ENCODE measurements at places on chromosomes 11 and 22. TPM values are rescaled to one million over a fixed set of nuclear protein-coding genes. Genes with fewer than 3 reads are reported as not detected.
A peak's percentile ranks its signal among the peaks of the same experiment; 100 is the strongest.

The CYP2D6 gene
- 7.5 TPM for total RNA-seq

The PATE4 gene
- total RNA-seq: not detected

The SLC22A12 gene
- not detected for total RNA-seq

The BEST1 gene
- total RNA-seq: 0.25 TPM

DNA sequence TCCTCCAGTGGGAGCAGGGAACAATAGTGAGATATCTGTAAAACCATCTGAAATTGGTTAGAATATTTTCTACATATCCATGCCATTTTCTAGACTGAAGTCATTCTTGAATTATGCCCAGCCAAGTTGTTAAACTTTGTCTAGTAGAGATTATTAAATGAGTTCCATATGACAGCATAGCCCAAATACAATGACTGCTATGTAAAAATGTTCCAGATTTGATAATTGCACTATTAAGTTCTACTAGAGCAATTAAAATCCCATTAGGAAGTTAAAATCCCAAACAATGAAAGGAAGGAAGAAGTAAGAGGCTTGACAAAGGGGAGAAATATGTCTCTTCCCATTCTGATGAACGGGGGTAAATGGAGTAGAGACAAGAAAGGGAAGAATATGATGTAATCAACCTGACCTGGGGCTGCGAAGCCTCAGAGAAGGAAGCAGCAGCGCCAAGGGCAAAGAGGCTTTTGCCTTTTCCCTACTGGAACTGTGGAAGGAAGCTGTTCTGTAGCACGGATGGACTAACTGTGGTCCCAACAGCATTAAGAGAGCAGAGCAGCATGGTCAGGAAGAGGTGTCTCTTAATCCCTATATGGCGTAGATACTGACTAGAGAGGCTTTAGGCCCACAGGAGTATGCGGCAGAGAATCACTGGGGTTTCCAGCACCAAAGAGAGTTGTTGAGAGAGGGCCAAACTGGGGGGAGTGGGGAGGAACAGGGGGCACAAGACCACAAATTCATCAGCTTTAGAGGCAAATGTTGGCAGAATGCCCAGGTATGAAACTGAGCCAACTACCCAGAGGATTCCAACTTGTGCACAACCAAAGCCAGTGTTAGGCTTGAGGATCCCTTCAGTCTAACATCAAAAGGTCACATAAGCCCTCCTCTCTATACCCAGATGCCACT, 26.7 kb downstream of the RRP8 start:
- no peak for DNase-seq

- DNase-seq: no peak
Measured at GRCh38 chr22:27022274-27022895, 365.0 kb downstream of the MIAT start.

DNA sequence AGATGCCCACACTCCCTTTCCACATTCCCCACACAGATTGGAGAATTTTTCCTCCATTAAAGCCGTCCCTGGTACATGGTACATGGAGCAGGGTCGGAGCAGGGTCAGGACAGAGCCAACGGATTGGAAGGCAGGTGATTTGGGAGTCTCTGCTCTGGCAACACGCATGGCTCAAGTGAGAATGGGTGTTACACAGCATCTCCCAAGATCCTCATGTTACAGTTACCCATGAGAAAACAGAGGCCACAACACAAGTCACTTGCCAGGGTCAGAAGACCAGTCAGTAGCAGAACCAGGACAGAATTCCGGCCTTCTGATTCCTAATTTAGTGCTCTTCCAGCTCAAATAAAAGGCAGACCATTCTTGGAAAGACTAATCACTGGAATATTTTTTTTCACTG, 7.7 kb upstream of the F2 start:
- no peak for DNase-seq

- DNase-seq: no peak
Measured at GRCh38 chr11:31690041-31690440, 121.1 kb downstream of the PAX6 start.

DNA sequence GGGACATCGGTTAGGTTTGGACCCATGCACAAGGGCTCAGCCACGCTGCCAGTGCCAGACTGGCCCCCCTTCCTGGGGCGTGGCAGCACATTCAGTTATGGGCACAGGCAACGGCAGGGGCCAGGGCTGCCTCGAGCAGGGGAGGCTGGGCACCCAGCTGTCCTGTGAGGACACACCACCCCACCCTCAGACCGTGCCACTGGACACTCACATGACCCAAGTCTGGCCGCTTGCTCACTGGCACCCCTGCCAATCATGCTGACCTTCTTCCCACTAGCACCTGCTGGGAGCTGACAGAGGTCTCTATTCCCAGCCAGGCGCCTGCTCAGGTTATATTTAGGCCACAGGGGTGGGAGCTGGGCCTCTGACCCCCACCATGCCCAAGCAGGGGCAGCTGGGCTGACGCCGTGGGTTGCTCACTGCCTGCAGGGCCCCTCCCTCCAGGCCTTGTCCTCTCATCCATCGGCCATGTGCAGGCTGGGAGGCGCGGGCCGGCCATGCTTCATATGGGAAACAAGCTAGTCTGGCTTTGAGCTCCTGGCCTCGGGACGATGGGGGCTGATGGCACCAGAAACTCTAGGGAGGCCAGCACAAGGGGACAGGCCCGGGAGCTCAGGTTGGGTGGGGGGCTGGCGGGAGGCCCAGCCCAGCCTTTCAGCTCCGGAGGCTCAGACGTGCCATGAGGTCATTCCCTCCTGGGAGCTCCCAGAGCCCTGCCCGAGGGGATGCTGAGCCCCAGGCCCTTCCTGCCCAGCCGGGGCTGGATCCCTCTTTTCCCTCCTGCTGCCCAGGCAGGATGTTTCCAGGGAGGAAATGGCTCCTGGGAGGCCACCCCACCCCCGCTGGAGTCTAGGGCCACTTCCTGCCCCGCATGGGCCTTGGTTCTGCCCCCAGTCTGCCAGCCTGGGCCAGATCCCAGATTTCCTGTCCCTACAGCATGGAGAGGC, 15.2 kb upstream of the TBX1 start:
- DNase-seq: no peak

DNA sequence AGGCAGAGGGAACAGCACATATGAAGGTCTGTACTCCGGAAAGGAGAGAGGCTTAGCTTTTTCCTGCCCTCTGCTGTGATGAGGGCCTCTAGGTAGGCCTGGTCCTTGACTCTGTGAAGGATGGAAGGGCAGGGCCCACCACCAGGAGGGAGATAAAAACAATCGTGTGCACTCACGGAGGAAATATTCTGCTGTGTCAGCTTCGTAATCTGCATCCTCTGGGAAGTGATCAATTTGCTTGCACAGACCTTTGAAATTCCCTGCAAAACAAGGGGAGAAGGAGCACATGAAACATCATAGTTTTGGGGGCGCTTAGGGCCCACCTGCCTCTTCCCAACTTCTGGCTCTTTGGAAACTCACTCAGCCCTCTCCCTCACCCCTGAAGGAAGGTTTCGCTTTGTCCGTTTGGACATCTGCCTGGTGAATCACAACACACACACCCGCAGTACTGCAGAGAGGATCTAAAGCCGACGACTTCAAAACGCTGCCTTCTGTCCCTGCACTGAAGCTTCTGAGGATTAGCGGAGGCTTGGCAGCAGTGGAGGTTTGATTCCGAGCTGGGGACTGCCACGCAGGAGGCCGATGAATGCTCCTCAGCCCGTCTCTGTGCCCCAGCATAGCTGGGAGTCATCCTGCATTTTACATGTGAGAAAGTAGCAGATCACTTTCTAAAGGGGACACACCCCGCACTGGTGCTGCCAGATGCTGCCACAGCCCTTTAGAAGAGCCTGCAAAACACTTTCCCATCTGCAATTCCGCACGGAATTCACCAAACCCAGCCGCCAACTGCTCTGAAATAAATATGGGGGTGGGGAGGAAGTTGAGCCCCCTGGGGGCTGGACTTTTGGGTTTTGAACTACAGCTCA, 58.6 kb upstream of the EIF3D start:
- DNase-seq: no peak

DNA sequence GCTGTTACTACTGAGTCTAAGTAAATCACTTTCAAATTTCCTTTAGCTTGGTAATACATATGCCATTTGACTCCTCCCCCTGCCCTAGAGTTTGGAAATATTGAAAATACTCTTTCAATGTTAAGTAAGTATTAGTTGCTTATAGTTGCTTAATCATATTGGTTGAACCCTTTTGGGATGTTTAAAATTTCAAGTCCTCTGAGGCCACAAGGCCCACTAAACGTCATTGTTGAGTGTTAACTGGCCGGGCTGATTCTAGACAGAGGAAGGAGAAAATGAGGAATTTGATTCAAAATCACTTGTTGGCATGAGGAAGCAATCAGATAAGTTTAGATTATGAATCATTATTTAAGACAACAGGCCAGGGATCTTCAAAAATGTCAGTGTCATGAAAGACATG, 8.5 kb downstream of the NAV2 start:
- no peak for DNase-seq

DNA sequence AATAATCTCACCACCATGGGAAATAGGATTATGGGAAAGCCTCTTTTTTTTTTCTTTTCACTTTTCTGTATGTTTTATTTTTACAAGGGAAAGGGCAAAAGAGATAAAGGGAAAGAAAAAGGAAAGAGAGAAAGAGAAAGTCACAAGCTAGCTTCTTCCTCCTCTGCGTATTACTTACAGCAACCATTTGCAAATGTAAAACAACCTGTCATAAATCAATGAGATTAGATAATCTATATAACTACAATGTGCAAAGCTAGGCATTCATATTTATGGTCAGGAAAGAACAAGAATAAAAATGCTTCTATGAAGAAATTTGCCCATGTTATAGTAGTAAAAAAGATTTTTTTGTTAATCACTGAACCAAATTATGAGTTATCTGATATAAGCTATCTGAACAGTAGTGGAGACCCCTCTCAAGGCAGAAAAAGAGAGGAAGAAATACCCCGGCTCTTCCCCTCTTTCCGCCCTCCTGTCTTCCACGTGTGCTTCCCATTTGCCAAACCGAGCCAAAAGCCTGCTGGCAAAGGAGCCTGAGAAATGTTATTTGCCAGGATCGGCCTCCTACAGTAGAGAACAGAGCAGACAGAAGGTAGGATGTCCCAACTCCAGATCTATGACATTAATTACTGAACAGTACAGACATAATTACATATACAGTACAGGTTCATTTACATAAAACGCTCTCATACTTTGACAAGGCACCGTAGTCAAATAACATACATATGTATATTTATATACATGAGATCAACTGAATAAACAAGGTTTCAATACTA, 50.2 kb downstream of the ARHGAP32 start:
- no peak for DNase-seq

DNA sequence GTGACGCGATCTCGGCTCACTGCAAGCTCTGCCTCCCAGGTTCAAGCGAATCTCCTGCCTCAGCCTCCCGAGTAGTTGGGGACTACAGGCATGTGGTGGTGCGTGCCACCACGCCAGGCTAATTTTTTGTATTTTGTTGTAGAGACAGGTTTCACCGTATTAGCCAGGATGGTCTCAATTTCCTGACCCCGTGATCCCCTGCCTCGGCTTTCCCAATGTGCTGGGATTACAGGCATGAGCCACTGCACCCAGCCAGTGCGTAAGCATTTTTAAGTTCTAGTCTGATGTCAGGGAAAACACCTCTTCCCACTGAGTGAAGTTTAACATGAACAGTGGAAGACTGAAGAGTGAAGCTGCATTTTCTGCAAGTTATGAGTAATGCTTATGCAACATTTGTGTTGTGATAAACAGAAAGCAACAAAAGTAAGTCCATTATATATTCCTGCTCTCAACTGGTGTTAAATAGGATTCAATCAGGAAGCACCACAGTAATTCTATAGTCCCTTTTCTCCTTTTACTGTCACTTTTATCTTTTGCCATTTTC, 1219.8 kb upstream of the RAG2 start:
- DNase-seq: no peak

DNA sequence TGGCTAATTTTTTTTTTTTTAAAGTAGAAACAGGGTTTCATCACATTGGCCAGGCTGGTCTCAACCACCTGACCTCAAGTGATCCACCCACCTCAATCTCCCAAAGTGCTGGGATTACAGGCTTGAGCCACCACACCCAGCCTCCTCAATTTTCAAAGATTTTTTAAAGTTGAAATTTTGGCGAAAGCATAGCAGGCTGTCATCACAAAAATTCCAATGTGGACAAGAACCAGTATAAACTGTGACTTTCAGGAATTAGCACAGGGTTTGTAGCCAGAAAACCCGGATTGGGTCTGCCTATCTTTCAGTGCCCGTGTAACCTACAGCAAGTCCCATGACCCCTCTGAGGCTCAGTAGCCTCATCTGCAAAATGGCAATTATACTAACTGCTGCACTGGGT, 80.2 kb downstream of the SGSM3 start:
- DNase-seq: no peak

- DNase-seq: no peak
Measured at GRCh38 chr22:27134315-27134701, 476.9 kb downstream of the MIAT start.

GRCh38 chr11:93528757-93529645, 14.2 kb downstream of the SMCO4 start:
- no peak for DNase-seq

DNA sequence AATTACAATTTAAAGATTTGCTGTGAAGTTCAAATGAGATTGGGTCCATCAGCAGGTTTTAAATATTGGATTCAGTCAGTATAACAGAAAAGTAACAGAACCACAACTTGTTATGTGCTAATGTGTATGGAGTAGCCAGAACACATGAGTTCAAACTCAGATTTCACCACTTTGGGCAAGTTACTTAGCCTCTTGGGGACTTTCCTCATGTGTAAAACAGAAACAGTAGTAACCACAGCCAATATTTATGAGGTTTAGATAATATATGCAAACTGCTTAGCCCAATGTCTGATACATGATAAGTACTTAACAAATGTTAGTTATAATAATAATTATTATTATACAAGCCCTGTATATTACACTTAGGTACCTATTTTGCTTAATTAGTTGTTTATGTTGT, 21.8 kb upstream of the SLC5A12 start:
- no peak for DNase-seq

- DNase-seq: no peak
Measured at GRCh38 chr11:90134478-90135003, at the start of gene NAALAD2. Gene NAALAD2, plus strand, starts transcription at chr11:90134663. Its CDS starts 96 bp downstream, at chr11:90134759.

DNA sequence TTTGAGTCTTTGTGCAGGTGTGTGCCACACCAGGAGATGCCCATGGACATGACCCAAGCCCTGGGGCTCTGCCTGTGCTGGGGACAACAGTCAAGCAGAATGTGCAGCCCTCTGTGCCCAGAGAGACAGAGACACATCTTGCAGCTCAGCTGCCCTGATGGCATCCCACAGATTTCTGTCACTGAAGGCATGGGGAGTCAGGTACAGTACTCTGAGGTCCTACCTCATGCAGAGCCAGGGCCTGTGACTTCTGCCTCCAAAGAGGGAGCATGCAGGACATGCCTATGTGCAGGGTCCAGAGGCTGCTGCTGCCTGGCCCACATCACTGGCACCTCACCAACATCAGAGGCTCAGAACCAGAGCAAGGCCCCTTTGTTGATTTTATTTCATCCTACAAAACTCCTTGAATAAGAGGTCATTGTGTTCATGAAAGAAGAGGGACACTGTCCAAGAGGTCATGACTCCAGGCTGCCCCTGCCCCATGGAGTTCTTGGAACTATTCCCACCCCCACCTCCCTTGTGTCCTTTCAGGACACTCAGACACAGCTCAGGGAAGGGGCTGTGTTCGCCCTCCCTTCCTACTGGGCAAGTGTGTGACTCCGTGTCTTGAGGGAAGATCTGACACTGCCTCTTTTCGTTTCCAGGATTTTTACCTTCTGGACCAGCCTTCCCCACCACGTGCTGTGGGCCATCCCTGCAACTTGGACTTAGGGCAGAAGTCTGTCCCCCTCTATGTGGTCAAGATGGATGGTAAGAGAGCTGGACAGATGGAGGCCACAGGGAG, 62.3 kb downstream of the BTG4 start:
- no peak for DNase-seq

- DNase-seq: no peak
Measured at GRCh38 chr22:31836010-31836409, 82.2 kb downstream of the DEPDC5 start.

- peak; percentile 55 for DNase-seq
Measured at GRCh38 chr11:77082838-77083565, 16.2 kb downstream of the CAPN5 start.

GRCh38 chr11:58028687-58029411, 1.9 kb upstream of the OR6Q1 start:
- DNase-seq: no peak

Data from CD4-positive, alpha-beta T cell (primary cell).